ENCODE measurements at places on chromosomes 11 and 22.

DNA sequence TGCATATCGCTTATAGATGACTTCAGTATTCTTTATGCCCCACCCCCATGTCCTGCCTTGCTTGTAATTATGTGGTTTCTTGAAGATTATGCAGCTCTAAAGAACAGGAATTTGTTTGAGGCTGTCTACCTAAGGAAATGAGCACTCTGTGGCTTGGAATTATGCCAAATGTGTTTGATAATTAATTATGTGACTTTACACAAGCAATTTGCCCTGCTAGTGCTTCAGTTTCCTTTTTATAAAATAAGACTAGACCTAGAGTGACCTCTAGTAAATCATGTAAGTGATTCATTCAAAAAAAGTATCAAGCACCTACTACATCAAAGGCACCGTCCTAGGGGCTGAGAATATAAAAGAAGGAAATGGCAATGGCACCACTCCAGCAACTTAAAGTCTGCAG lies 491.5 kb upstream of the KIRREL3 start:
- DNase-seq: no peak

DNA sequence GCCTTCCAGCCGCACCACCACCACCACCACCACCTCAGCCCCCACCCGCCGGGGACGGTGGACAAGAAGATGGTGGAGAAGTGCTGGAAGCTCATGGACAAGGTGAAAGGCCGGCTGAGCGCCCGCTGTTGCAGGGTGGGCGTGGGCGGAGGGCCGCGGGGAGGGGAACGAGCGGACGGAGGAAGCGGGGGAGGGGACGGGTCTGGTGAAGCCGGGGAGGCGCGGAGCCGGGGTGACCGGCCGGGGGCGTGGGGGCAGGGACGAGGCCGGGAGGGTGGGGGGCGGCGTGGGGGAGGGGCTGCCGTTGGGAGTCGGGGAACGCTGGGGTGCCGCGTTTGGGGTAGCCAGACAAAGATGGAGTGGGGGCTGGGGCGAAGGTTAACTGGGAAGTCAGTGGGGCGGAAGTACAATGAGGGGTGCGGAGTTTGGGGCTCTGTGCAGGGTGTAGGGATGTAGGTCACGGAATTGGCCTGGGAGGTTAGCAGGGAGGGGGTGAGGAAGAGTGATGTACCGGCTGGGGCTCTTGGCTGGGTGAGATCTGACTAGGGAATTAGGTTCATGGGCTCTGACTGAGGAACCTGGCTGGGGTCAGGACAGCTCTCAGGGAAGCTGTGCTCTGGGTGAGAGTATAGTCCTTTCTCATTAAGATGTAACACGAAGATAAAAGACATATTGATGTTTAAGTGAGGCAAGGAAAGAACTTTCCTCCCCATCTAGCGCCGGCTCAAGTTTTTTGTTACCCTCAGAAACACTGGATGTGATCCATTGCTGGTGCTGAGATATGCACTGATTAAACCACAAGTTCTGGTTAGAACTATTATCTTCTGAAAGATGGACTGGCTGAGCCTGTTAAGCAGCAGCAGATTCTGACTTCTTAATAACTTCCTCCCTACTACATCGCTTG lies 624 bp downstream of the CBL start:
- no peak for DNase-seq

DNA sequence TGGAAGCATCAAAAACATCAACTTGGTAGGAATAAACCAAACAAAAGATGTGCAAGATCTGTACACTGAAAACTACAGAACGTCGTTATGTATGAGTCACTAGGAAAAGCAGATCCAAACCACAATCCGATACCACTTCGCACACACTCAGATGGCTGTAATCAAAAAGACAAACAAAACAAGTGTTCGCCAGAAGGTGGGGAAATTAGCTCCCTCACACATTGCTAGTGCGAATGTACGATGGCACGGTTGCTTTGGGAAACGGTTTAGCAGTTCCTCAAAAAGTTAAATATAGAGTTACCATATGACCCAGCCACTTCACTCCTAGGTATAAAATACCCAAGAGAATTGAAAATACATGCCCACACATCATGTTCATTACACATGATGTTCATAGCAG lies 14.8 kb upstream of the CARD10 start:
- peak; percentile 26 for DNase-seq

DNA sequence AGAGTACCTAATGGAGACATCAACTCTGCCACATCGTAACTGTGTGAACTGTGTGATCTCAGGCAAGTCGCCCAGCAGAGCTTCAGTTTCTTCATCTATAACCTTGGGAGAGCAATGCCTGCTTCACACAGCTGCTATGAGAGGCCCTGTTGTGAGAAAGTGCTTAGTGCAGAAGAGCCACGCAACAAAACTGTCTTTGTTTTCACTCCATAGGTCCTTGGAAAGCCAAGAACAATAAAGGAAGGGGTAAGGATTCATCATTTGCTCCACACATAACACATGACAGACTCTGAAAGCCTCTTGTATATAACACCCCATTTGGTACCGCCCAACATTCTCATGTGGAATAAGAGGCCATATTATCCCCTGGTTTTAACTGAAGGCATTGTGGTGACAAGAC lies 231.9 kb upstream of the ISX start:
- DNase-seq: no peak

DNA sequence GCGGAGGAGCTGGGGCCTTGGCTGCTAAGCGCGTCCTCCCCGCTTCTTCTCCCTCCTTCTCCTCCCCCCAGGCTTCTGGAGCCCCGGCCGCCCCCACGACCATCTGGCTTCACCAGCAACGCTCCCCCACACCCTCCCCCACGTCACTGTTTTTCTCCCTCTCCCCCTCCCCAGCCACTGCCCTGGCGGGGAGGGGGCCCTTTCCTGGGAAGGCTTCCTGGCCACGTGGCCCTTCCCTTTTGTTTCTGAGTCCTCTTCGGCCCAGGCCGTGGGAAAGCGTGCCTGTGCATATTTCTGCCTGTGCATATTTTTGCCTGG lies 27.7 kb downstream of the RTN4R start:
- DNase-seq: no peak

GRCh38 chr11:68471360-68472340 lies 11.1 kb downstream of the PPP6R3 start:
- DNase-seq: peak; percentile 88

GRCh38 chr11:126978911-126979310 lies 21.7 kb downstream of the KIRREL3 start:
- DNase-seq: no peak

DNA sequence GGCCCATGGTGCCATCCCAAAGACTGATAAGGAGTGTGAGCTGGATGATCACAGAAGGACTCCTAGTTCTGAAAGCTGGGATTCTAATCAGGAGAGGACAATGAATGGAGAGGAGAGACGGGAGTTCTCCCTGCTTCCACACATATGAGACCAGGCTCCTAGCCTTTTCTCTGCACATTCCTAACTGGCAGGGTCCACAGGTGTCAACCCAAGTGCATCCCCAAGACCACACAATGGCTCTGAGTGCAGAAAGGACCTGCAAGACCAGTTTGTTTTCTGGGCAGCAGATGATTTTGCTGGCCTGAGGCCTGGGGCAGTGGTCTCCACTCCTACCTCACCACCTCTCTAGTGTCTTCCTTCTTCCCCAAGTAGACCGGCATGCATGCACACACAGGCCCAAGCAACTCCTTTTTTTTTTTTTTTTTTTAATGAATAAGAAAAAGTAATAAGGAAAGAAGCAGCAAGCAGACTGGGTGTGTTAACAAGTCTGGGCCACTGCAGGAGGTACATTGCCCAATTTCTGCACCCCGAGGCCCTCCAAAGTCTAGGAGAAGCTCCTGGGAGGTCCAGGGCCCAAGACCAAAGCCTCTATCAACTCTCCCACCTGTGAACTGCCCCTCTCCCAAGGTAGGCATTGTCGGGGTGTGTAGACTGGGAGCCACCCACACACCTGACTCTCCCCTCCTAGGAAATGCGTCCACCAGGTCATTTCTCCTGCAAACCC lies 1.2 kb upstream of the TSKU start:
- no peak for DNase-seq

DNA sequence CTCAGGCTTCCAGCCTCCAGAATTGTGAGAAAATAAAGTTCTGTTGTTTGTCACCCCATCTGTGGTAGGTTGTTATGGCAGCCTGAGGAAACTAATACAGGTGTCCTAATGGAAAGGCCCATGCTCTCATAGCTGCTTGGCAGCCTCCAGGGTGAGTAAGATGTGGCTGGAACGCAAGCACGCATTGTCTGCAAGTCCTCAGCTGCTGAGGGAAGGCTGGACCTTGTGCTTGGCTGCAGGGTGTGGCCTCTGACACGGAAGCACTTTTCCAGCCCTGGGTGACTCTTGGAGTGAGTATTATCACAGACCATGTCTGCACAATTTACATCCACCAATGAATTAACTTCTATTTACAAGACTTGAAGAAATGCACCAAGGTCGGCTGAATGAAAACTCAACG lies 44.4 kb upstream of the BARX2 start:
- no peak for DNase-seq

DNA sequence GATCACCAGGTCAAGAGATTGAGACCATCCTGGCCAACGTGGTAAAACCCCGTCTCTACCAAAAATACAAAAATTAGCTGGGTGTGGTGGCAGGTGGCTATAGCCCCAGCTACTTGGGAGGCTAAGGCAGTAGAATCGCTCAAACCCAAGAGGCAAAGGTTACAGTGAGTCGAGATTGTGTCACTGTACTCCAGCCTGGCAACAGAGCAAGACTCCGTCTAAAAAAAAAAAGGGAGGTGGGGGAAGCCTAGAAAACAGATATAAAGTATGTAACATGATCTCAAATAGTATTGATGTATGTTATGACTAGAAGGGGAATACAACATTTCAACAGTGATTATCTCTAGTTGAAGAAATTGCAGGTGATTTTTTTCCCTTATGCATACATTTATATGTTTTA lies 61.4 kb downstream of the SLC1A2 start:
- no peak for DNase-seq

- no peak for DNase-seq
Observed at GRCh38 chr11:120130991-120131760, 6.7 kb downstream of the TRIM29 start.

DNA sequence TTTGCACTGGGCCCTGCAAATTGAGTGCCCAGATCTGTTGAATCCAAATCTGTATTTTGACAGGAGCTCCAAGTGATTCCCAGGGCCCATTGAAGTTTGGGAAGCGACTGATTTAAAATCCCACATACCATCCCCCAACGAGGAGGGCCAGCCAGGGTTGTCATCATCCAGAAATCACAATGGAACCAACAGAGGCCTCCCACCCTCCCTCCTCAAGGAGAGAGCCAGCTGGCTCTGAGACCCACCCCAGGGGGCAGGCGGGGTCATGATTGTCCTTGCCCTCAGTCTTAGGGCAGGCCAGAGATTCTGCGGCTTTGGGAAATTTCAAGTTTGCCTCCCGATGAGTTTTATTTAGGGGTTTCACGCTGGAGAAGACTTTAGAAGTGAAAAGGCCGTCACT lies 358.2 kb downstream of the MN1 start:
- no peak for DNase-seq

DNA sequence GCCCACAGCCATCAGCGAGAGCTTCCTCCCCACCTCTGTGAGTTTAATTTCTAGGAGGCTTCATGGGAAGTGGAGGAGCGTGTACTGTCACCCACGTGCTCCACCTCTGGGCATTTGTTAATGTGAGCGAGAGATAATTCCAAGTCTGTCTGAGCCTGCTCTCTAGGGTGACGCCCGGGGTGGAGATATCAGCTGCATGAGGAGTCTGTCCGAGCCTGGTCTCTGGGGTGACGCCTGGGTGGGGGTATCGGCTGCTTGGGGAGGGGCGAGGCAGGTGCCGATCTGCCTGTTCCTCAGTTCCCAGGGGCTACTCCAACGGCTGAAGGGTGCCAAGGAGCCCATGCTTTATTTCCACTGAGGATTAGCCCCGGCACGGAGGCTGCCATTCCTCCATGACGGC lies 735.0 kb downstream of the BRD1 start:
- no peak for DNase-seq

DNA sequence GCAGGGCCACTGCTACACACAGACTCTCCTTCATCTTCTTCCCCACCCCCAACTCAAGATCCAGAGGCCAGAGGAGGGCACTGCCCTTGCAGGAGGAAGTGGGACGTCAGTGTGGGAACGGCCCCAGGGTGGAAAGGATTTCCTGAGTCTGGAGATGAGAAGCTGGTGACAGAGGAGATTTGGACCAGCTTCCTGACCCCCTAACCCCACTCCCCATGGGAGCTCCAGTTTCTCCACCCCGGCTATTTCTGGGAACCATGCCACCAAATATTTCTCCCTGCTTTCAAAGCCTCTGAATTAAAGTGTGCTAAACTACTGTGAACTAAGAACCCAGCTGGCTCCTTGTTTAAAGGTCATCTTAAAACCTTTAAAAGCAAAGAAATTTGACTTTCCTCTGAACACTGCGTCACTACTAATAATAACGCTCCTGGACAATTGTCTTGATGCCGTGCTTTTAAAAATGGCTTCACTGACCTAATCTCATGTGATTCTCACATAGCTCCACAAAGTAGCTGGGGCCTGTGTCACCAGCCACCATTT lies 46.6 kb downstream of the CWC15 start:
- DNase-seq: peak; percentile 35

DNA sequence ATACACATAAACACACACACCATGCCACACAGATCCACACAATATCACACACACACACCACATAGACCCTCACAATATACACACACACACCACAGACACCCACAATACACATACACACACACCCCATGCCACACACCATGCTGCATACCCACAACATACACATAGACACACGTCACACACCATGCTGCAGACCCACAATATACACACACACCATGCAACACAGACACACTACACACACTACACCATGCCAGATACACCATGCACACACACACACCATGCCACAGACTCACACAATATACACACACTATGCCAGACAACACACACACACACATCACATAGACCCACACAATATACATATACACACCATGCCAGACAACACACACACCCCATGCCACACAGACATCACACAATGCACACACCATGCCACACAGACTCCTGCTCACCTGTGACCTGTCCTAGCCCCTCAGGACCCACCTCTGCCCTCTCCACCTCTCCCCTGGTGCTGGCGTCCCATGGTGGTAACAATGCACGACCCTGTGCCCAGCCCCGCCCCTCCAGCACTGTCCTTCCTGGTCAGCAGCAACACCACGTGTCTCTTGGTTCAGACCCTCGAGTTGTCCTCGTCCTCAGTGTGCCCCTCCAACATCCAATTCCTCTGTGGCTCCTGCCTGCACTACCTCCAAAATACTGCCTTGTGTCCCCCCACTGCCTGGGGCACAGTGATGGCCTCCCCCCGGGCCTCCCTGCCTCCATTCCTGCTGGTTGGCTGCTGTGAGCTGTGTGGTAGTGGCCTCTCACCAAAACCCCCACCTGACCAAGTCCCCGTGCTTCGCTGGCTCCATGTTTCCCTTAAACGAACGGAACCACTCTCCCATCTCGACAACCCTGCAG lies 23.7 kb upstream of the RFPL3 start:
- no peak for DNase-seq

- peak; percentile 41 for DNase-seq
Observed at GRCh38 chr11:58926695-58927094, 12.6 kb upstream of the GLYATL1 start.
